ENCODE measurements at places on chromosomes 2 and 18.

DNA sequence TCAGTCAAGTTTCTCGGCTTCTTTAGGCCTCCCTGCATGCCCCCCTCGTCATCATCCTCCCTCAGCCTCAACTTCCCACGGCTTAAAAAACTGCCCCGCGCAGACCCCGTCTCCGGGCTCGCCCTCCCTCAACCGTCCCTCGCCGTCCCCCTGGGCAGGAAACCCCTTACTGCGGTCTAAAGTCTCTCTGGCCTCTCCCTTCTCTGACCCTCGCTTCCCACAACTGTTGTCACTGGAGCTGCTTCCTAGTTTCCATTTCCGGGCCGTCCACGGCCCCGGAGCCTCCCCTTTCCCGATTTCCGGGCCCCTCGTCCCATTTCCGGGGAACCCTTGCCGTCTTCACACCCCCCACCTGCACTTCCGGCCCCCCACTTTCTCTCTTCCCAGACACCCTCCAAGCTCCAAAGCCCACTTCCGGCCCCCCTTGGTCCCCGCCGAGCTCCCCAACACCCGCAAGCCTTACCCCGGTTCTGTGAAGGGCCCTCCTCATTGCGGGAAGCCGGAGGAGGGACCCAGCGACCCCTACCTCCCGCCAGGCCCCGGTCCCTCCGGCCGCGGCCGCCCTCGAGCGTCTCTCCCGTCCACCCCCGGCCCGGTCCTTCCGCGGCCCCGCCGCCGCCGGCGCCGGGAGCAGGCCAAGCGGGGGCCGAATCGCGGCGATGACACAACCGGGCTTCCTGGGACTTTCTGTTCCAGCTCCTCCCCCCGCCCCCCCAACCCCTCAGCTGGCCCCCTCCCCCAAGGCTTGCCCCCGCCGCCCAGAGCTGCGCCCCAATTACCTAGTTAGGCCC lies 513 bp downstream of the TRIP12 start:
- peak; percentile 82 for DNase-seq

DNA sequence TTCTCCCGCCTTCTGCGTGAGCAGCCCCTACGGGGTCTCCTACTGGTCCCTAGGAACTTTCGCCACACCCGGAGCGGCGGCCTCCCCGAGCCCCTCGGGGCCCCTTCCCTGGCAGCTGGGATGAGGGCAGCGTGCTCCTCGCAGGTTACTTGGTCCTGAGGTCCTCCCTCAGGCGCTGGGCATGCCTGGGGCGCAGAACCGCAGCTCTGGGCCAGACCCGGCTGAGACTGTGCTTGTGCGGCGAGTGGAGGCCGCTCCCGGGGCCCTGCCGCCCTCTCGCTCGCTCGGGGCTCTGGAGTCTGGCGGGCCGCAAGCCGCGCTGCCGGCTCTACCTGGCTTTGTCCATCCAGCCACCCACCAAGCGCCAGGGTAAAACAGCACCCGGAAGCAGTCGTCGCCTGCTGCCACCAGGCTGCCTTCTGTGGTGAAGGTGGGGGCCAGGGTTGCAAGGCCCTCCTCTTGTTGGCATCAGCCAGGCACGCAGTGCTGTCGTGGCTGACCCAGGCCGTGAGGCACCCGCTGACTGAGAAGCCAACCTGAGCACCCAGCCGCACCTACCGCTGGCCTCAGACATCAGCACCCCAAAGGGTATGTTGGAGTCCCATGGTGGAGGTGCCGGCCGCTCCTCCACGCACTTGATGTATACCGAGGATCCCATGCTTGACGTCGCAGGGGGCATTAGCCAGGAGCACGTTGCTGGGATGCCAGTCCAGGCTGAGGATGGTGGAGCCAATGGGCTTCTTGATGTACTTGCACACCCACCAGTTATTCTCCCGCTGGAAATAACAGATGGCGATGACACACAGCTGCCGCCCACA lies 46.1 kb upstream of the PTH2R start:
- no peak for DNase-seq

DNA sequence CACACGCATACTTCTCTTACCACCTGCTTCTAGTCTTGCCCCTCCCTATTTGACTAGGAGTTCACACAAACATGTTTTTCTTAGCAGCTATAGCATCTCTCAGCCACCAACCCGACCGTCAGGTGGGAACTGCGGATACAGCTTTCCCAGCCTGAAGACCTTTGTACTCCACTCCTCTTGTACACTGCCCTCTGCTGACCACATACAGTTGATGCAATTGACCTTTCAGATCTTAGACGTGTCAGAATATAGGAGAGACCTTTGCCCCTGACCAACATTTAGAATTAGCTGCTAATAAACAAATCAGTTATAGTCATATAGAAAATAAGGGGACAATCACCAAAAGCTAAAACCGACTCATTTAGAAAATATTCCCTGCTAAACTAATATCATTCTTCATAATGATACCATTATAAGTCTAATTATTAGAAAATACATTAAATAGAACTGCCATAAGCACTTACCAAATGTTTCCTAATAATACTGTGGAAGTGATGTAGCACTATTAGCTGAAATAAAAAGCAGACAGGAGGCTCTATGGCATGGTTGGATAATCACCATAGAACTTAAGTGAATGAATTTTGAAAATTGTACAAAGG lies 208.4 kb downstream of the RAD51AP2 start:
- DNase-seq, result peak; percentile 88

- DNase-seq, result no peak
Observed at GRCh38 chr18:29651122-29651680, 1391.3 kb downstream of the DSC3 start.

DNA sequence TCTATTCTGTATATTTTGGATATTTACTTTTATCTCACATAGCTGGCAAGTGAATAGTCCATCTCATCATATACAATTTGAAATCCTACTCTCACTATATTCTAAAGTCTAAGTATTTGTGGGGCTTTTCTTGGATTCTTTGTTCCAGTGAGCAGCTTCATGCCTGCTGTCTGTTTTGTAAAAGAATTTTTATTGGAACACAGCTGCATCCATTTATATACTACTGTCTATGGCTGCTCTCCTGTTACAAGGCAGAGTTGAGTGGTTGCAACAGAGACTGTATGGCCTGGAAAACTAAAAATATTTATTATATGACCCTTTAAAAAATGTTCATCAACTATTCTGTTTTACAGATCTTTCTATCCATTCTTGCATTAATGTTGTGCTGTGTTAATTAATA lies 193.3 kb upstream of the KLHL14 start:
- no peak for DNase-seq

GRCh38 chr18:66603941-66604627 lies at the start of gene CDH19:
Gene CDH19 (minus strand): TSS chr18:66604090. CDS start chr18:66572204, 31,886 bp downstream.
- DNase-seq, result no peak

DNA sequence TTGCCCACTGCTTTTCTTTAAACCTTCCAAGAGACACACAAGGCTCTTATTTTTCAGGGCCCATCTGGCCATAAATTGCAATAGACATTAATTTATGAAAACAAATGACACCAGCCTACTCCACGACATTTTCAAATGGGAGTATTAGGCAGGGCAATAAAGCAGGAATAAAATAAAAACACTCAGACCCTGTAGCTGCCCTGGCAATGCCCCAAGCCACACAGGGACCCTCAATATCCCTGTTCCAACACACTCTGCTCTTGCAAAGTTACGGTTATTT lies 550.8 kb upstream of the TNP1 start:
- no peak for DNase-seq

GRCh38 chr2:240436683-240437550 lies 1.5 kb downstream of the GPC1 start:
- DNase-seq, result no peak

DNA sequence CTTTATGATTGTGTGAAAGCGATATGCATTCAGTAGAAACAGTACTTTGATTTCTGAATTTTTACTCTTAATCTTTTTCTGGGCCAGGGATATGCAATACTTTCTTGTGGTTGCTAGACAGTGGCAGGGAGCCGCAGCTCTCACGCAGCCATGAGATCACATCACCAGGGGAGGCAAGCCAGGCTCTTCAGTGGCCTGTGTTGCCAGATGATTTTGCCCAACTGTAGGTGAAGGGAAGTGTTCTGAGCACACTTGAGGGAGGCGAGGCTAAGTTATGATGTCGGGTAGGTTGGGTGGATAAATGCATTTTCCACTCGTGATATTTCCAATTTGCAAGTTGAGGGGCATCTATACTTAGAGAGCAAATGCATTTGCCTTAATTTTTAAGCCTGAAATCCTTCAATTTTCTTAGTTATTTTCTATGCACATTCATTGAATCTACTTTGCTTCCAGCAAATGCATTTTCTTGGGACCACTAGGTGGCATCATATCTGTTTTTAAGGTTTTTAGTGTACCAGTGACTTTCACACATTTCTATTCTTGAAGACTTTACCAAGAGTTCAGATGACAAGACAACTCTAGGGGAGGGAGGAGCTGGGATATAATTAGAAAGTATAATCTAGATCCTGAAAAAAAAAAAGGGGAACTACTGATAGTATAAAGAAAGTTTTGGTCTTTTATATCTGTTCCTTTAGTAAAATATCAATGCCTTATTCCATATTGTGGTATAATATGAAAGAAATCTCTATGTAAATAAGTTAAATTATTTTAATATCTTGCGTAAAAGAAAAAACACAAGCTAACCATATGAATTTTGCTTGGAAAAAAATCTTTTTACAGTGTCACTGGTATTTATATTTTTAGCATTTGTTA lies 643.3 kb downstream of the SOCS6 start:
- peak; percentile 81 for DNase-seq

GRCh38 chr18:79519751-79520477 lies 124.2 kb downstream of the NFATC1 start:
- DNase-seq, result peak; percentile 56

All from DMS53 (cell line).